Tongue (tissue), 3 donors: ENCODE measurements at places on chromosomes 1 and 21. TPM values are rescaled to one million over a fixed set of nuclear protein-coding genes. Genes with fewer than 3 reads are reported as not detected.
A peak's percentile ranks its signal among the peaks of the same experiment; 100 is the strongest.

The AMY1C gene
- total RNA-seq, result 0.21 TPM

The C1orf87 gene
- 0.51 TPM for total RNA-seq

DNA sequence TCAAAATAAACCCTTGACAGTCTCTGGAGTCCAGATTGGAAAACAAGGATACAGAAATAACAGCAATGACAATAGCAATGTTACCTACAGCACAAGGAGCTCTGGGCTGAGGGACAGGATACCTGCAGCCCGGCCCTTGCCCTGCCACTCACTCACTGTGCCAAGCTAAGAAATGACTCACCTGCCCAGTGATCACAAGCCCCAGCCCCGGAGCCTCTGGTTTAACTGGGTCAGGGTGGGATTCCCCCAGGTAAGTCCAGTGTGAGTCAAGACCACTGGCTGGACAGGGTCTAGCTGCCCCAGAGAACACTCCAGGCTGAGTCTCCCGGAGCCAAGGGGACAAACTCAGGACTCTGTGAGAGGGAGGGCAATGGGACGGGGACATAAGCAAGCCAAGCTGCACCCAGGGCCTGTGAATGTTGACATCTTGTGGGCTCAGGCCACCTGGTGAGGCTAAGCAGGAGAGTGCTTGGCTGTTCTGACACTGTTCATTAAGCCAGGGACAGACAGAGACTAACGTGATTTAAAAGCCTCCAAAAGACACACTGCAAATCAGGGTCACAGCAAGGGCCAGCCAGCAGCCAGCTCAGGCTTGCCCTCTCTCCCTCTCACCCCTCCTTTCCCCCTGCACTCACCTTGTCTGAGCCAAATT, 64.1 kb downstream of the MIS18A start:
- DNase-seq, result no peak

DNA sequence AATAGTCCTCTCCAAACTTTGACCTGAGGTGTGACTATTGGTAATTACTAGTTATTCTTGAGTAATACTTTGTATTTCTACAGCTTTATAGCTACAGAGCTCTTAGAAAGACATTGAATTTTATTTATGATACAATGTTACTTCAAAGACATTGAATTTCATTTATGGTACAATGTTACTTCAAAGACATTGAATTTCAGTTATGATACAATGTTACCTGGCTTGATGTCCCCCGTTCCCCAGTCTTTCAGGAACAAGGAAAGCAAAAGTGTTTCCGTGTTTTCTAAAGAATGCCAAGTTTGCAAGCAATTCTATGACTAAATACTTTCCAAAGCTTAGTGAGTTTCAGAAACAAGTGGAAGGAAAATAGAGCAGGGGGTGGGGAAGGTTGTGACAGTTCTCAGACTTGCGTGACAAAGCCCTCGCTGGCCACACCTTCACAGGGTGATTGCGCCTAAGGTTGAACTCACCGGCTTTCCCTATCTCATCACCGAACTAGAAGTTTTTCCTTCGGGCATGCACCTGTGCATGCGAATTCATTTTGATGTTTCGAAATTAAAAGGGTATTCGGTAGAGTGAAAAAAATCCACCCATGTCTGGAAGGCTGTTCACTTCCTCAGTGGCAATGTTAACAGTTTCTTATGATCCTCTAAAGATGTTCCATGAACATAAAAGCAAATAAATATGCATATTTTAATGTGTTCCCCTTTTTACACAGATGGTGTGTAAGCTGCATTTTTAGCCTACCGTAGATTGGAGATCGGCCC, 909 bp upstream of the PAXBP1 start:
- DNase-seq, result peak; percentile 50

DNA sequence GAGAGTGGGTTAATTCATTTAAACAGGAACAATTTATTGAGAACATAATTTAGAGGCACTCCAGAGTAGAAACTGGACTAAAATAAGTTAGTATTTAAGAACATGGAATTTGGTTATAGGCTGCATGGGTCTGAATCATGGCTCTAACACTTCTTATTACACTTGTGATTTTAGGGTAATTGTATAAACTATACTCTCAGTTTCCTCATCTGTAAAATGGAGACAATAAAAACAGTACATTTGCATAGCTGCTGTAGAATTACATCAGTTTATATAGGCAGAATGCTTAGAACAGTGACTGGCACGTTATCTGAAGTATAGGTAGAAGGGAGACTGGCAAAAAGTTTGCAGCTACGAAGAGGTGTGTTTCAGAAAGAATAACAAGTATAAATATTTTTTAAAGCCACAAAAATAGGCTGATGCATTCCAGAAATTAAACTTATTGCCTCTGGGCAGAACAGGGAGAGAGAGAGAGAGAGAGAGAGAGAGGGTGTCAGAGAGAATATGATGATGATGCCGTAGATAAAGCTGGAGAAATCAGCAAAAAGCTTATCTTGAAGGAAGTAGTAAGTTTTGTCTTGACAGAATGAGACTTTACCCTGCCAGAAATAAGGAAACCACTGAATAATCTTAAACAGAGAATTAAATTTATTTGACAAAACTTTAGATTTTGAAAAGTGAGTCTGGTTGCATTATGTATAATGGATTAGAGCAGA, 8.1 kb upstream of the OR6K3 start:
- no peak for DNase-seq
